Muscle of leg (tissue), 16 donors: ENCODE measurements at places on chromosomes 2 and 18. TPM values are rescaled to one million over a fixed set of nuclear protein-coding genes. Genes with fewer than 3 reads are reported as not detected.

GRCh38 chr2:42223855-42224268 lies 54.7 kb downstream of the EML4 start:
- no peaks in the 10 kb centered on the region for H3K4me1 ChIP-seq
- no peak for DNase-seq
- H3K36me3 ChIP-seq: peaks cover 2% of the 10 kb centered on the region
- peak overlapping the region; percentile 43 for H3K27ac ChIP-seq
- H3K4me3 ChIP-seq: no peak overlapping the region
- no peaks in the 10 kb centered on the region for H3K27me3 ChIP-seq

IL37 gene
- not detected for total RNA-seq

DNA sequence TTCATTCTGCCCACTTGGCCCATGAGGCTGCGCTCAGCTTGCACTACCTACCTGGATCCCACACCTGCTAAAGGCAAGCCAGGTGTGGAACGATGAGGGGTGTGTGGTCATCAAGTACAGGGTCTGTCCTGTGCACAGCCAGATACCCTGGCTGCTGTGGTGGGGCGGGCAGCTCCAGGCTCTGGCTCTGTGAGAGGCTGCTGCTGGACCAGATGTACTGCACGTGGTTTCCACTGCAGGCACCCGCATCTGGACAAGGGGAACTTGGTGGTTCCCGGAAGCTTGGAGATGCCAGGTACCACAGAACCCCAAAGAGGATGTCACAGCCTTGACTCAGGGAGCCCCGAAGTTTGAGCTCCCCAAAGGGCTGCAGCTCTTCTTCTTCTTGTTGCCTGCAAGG lies 68.1 kb upstream of the ZNF804A start:
- no peaks in the 10 kb centered on the region for H3K4me1 ChIP-seq
- no peak for DNase-seq
- no peaks in the 10 kb centered on the region for H3K27me3 ChIP-seq

CCDC148 gene
- 1.2 TPM for total RNA-seq

SIX3 gene
- total RNA-seq: not detected

PTPN4 gene
- total RNA-seq: 36.3 TPM

GRCh38 chr2:230954746-230955145 lies 29.7 kb upstream of the GPR55 start:
- H3K4me1 ChIP-seq: no peaks in the 10 kb centered on the region
- H3K4me3 ChIP-seq: no peak overlapping the region
- peaks cover 22% of the 10 kb centered on the region for H3K27me3 ChIP-seq
- H3K36me3 ChIP-seq: no peaks in the 10 kb centered on the region

VWA3B gene
- 0.13 TPM for total RNA-seq

- no peak overlapping the region for H3K4me3 ChIP-seq
- no peaks in the 10 kb centered on the region for H3K36me3 ChIP-seq
Observed at GRCh38 chr2:68767031-68767961, 32.7 kb downstream of the ARHGAP25 start.

CCDC102B gene
- 30.9 TPM for total RNA-seq

UGT1A4 gene
- total RNA-seq: not detected

GRCh38 chr18:21599585-21600525 lies 649 bp downstream of the ESCO1 start:
- H3K36me3 ChIP-seq: no peaks in the 10 kb centered on the region
- peaks cover 4% of the 10 kb centered on the region for H3K4me1 ChIP-seq
- H3K4me3 ChIP-seq: peak overlapping the region; percentile 98
- peak overlapping the region; percentile 99 for H3K27ac ChIP-seq

- H3K27me3 ChIP-seq: no peaks in the 10 kb centered on the region
- no peak overlapping the region for H3K4me3 ChIP-seq
- peaks cover 70% of the 10 kb centered on the region for H3K4me1 ChIP-seq
- peak; percentile 97 for DNase-seq
- peaks cover 4% of the 10 kb centered on the region for H3K36me3 ChIP-seq
Observed at GRCh38 chr2:85277416-85278158, 50.2 kb downstream of the TGOLN2 start.

DYNAP gene
- not detected for total RNA-seq

DNA sequence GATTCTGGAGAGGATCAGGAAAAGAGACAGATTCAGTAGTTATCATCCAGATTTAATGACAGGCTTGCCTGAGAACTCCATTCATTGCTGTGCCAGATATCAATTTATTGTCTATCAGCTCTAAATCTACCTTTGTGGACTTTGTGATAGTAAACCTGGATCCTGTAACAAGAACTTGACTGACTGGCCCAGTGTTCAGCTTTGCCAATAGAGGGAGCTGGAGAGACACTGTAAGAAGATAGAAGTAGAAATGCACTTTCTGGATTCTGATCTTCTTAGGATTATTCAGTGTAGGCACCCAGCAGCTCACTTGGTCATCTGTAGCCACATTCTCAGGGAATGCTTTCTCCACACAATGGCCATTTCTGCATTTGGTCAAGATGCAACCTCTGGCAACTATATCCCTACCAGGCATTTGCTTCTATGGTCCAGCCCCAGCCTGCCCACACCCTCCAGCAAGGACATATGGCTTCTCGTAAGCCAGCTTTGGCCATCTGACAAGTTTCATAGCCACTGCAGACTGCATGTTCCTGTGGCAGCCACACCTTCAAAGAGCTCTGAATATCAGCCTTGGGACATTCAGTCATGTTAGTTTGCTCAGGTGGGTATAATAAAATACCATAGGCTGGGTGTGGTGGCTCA lies 6.1 kb upstream of the SERPINB8 start:
- peaks cover 10% of the 10 kb centered on the region for H3K27me3 ChIP-seq
- DNase-seq: peak; percentile 39
- no peaks in the 10 kb centered on the region for H3K36me3 ChIP-seq

DNA sequence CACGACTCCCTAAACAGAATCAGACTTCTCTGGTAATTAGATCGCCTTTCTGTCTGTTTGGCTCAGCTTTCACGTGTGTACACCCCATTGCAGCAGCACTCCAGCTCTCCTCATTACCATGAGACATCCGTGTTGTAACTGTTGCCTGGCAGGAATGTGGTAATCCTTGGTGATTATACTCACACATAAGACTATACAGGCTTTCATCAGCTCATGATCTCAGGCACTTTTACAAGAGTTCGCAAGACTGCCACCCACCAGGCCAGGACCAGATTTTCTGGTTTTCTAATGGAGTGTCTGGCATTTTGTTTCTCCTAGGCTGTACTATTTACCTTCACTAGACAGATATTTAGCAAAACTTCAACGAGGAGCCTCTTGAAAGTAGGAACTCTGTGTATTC lies 50.2 kb downstream of the ACVR1 start:
- peaks cover 7% of the 10 kb centered on the region for H3K36me3 ChIP-seq
- no peak overlapping the region for H3K4me3 ChIP-seq
- no peak overlapping the region for H3K27ac ChIP-seq
- no peaks in the 10 kb centered on the region for H3K27me3 ChIP-seq

DNA sequence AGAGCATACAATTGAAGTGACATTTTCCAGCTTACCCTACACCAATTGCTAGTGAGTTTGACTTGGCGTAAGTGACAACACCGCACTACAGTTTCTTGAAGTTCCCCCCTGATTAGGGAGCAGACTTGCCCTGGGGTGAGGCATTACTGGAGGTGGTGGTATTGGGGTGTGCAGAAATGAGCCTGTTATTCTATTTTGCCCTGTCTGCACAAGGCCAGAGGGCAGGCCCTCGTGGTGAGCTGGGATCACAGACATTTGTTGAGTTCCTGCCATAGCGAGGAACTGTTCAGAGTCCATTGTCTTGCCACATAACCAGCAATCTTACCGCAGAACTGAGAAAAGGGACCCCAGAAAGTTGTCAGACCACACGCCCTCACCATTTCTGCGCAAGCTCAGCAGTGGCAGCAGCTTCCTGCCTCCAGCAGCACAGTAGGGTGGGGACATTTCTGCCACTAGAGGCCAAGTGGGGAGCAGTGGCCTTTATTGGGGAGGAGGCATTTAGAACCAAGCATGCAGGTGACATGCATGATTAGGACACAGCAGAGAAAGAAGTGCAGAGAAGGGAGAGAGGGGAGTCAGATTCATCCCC lies 103.6 kb upstream of the BCL2L11 start:
- H3K27me3 ChIP-seq: no peaks in the 10 kb centered on the region
- H3K36me3 ChIP-seq: no peaks in the 10 kb centered on the region
- no peak for DNase-seq

DNA sequence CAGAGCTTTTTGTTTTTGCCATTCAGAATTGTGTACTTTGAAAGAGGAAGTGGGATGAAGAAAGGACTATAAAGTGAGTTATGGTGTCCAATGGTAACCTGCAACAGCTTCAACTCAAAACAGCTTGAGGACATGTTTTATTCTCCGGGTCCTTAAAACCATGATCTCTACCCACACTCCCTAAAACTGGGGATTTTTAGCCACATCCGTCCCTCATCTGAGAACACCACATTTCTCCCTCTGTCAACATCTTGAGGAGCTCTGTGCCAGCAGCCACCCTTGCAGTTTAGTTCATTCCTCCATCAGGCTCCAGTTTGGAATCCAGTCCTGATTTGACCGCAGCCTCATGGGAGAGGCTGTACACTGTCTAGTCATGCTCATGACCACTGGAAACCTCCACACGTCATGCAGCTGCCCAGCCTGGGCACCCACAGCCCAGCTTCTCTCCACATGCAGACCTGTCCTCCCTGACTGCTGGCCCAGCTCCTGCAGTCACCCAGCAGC lies 62.6 kb downstream of the C18orf63 start:
- no peak for DNase-seq
- H3K36me3 ChIP-seq: no peaks in the 10 kb centered on the region
- no peak overlapping the region for H3K4me3 ChIP-seq
- peaks cover 5% of the 10 kb centered on the region for H3K4me1 ChIP-seq
- H3K27ac ChIP-seq: no peak overlapping the region
- H3K27me3 ChIP-seq: no peaks in the 10 kb centered on the region

CCDC178 gene
- 0.58 TPM for total RNA-seq

ADRA2B gene
- total RNA-seq: 2.3 TPM

NT5DC4 gene
- not detected for total RNA-seq

- H3K4me3 ChIP-seq: no peak overlapping the region
- H3K36me3 ChIP-seq: no peaks in the 10 kb centered on the region
- no peaks in the 10 kb centered on the region for H3K27me3 ChIP-seq
- peaks cover 8% of the 10 kb centered on the region for H3K4me1 ChIP-seq
Observed at GRCh38 chr18:56291294-56291693, 347.1 kb downstream of the TXNL1 start.

DNA sequence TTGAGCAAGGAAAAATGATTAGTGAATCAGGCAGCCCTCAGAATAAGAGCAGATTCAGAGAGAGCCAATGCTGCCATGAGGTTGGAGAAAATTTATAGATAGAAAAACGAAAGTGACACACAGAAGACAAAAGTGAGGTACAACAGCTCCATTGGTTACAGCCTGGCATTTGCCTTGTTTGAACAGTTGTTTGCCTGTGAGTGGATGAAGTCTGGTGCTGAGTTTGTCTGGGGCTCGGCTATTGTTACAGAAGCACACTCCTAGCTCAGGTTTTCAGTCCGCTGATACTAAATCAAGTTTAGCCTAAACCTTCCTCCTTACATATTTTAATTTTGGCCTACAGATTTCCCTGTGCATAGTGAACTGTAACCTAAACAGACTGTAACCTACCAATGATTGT lies 387.8 kb upstream of the RAB12 start:
- no peaks in the 10 kb centered on the region for H3K4me1 ChIP-seq
- no peaks in the 10 kb centered on the region for H3K27me3 ChIP-seq
- H3K36me3 ChIP-seq: no peaks in the 10 kb centered on the region
- DNase-seq: no peak
- no peak overlapping the region for H3K4me3 ChIP-seq
- H3K27ac ChIP-seq: no peak overlapping the region

GRCh38 chr2:231244382-231245248 lies 46.2 kb downstream of the ARMC9 start:
- no peaks in the 10 kb centered on the region for H3K27me3 ChIP-seq
- peaks cover 4% of the 10 kb centered on the region for H3K36me3 ChIP-seq
- no peak overlapping the region for H3K4me3 ChIP-seq
- DNase-seq: no peak
- no peak overlapping the region for H3K27ac ChIP-seq
- H3K4me1 ChIP-seq: no peaks in the 10 kb centered on the region

GRCh38 chr2:71226096-71226964 lies 573 bp downstream of the PAIP2B start:
- no peaks in the 10 kb centered on the region for H3K27me3 ChIP-seq
- peak overlapping the region; percentile 87 for H3K27ac ChIP-seq
- no peaks in the 10 kb centered on the region for H3K36me3 ChIP-seq

DNA sequence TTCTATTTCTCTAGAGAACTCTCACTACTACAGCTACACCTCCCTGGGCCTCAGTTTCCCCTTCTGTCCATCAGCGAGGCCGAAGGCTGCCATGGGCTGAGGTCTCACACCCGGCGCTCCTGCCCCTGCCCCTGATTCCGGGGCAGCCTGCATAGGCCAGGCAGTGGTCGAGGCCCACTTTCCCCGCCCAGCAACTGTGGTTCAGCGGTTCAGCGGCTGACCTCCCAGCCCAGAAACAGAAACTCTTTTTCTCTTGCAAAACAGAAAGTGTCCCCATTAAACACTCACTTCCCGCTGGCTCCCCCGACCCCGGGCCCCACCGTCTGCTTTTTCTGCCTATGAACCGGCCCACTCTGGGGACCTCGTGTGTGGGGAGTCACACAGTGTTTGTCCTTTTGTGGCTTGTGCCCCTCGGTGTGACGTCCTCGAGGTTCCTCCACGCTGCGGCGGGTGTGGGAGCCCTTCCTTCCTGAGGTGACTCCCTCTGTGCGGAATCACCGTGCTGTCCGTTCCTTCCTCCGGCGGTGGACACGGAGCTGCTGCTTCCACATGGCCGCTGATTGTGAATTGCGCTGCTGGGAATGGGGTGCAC lies 16.0 kb downstream of the PDCD1 start:
- no peak overlapping the region for H3K4me3 ChIP-seq
- H3K27ac ChIP-seq: peak overlapping the region; percentile 58
- peak; percentile 60 for DNase-seq
- H3K27me3 ChIP-seq: peaks cover 8% of the 10 kb centered on the region

- H3K27me3 ChIP-seq: peaks cover 6% of the 10 kb centered on the region
- H3K27ac ChIP-seq: no peak overlapping the region
- DNase-seq: no peak
Observed at GRCh38 chr2:110865188-110865587, 132.8 kb downstream of the ACOXL start.

SP140 gene
- 0.22 TPM for total RNA-seq

MTCL1 gene
- total RNA-seq: 20.9 TPM

DNA sequence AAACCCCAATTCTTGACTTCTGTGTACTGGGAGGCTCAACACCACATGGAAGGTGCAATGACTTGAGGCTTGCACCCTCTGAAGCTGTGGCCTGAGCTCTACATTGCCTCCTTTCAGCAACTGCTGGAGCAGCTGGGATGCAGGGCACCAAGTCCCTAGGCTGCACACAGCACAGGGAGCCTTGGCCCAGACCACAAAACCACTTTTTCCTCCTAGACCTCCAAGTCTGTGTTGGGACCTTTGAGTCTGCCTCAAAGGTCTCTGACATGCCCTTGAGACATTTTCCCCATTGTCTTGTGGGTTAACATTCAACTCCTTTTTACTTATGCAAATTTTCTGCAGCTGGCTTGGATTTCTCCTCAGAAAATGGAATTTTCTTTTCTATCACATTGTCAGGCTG lies 62.6 kb upstream of the KCNE4 start:
- H3K27me3 ChIP-seq: no peaks in the 10 kb centered on the region
- H3K4me1 ChIP-seq: peaks cover 7% of the 10 kb centered on the region
- no peak overlapping the region for H3K27ac ChIP-seq
- H3K36me3 ChIP-seq: no peaks in the 10 kb centered on the region
- H3K4me3 ChIP-seq: no peak overlapping the region

- no peak overlapping the region for H3K27ac ChIP-seq
- peaks cover 27% of the 10 kb centered on the region for H3K27me3 ChIP-seq
- H3K36me3 ChIP-seq: no peaks in the 10 kb centered on the region
- DNase-seq: no peak
- peaks cover 10% of the 10 kb centered on the region for H3K4me1 ChIP-seq
Observed at GRCh38 chr2:216370961-216371712, 1.1 kb downstream of the MARCHF4 start.

GRCh38 chr18:36831139-36831538 lies 2.2 kb downstream of the KIAA1328 start:
- H3K27me3 ChIP-seq: no peaks in the 10 kb centered on the region
- DNase-seq: no peak
- H3K36me3 ChIP-seq: no peaks in the 10 kb centered on the region
- peaks cover 10% of the 10 kb centered on the region for H3K4me1 ChIP-seq
